ENCODE measurements at places on chromosomes 4 and X.

- no peak for DNase-seq
Measured at GRCh38 chr4:146112389-146112788, 63.1 kb upstream of the LSM6 start.

- no peak for DNase-seq
Measured at GRCh38 chr4:630656-631055, 5.3 kb downstream of the PDE6B start.

DNA sequence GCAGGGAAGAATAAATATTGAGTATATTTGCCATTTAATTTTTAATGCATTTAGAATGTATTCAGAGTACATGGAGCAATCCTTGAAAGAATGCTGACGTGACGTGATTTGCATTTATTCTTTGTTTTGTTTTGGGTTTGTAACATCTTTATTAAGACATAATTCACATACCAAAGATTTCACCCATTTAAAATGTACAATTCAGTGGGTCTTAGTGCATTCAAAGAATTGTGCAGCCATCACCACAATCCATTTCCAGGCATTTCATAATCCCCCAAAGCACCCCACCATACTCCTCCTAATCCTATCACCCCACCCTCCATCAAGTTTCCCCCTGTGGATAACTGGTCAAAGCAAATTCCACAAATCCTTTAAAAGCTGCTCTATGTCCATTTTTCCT, 87.4 kb downstream of the FAM9B start:
- no peak for DNase-seq

GRCh38 chr4:112966701-112967488, 82.6 kb upstream of the ANK2 start:
- no peak for DNase-seq

- DNase-seq = no peak
Measured at GRCh38 chrX:20500171-20500865, 233.6 kb upstream of the RPS6KA3 start.

DNA sequence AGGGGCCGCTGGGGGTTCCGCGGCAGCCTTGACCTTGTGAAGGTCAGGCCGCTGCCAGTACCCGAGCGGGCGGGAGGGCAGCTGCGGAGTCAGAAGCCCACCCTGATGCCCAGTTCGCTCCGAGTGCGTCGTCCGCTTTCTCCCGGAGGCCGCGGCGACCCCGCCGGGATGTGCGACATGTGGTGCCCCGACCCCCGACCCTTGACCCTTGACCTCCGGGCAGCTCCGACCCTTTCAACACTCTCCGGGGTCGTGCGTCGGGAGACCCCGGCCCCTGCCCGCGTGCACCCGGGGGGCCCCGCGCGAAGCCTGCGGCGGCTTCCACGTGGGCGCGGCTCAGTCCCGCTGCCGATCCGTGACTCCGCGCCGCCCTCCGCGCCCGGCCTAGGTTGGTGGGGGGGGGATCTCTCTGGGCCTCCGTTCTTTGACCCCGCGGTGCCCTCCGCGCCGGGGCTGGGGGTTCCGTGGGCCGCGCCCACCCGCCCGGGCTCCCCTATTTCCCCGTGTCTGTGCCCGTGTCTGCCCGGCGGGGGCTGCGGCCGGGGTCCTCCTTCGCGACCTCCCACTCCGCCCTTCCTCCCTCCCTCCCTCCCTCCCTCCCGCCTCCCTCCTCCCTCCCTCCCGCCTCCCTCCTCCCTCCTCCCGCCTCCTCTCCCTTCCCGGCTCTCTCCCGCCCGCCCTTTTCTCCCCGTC, 609 bp upstream of the SLC25A6 start:
- DNase-seq = no peak

- DNase-seq = no peak
Measured at GRCh38 chr4:113256946-113257345, 207.5 kb downstream of the ANK2 start.

Data from Kasumi-1 (cell line).